CD4-positive, alpha-beta T cell treated with Interferon gamma for 1 hour (primary cell): ENCODE measurements at places on chromosomes 1 and 21.

DNA sequence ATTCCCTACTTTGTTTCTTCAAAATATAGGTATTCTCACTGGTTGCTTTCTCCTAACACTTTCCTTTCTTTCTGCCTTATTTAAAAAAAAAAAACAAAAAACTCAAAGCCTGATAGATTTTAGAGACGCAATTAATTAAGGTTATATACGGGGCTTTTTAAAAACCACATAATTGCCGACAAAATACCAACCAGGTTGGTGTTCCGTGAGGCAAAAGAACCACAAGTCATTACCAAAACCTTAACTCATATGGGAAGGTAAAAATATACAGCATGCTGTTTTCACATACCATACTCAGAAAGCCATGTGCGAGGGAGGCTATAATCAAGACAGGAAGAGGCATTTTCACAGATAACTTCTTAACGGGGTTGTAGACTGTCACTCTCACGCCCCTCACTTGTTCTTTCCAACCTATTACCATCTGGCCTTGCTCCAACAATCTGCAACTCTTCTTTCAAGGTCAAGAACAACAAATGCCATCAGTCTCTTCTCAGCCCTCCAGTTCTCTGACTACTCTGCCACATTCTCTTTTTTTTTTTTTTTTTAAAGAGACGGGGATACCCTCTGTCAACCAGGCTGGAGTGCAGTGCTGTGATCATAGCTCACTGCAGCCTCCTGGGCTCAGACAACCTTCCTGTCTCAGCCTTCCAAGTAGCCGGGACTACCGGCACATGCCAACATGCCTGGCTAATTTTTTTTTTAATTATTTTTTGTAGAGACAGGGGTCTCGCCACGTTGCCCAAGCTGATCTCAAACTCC, 102.6 kb downstream of the APP start:
- no peak for DNase-seq

- DNase-seq = no peak
Observed at GRCh38 chr1:207156095-207156494, 52.1 kb downstream of the C4BPA start.

GRCh38 chr1:199447906-199448305, 579.6 kb upstream of the NR5A2 start:
- DNase-seq = no peak

DNA sequence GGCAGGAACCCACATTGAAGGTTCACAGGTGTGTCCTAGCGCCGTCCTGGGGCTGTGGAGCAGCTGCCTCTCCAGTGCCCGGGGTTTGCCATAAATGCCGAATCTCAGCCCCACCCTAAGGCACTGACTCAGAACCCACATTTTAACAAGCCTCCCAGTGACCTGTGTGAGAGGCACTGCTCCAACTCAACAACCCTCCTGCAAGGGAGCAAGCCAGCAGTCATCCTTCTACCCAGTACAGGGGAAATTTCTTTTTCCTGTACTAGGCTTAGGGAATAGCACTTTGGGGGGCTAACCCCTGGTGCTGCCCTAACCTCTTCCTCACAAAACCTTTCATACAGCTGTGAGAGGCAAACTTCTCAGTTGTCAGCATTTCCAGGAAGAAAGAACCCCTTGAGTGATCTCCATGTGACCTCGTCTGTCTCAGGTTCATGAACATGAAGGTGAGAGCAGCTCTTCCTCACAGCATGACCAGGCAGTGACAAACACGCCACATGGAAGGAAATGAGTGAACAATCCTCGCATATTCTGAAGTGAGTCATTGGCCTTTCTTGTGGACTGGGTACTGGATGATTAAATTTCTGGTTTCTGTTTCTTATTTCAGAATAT, 11.4 kb upstream of the BCAR3 start:
- peak; percentile 45 for DNase-seq

GRCh38 chr21:16620786-16621320, 891.1 kb downstream of the USP25 start:
- DNase-seq = no peak

GRCh38 chr21:44911384-44912157, 9.1 kb downstream of the ITGB2 start:
- DNase-seq = peak; percentile 54

- no peak for DNase-seq
Observed at GRCh38 chr21:29217818-29218291, 80.9 kb upstream of the BACH1 start.

DNA sequence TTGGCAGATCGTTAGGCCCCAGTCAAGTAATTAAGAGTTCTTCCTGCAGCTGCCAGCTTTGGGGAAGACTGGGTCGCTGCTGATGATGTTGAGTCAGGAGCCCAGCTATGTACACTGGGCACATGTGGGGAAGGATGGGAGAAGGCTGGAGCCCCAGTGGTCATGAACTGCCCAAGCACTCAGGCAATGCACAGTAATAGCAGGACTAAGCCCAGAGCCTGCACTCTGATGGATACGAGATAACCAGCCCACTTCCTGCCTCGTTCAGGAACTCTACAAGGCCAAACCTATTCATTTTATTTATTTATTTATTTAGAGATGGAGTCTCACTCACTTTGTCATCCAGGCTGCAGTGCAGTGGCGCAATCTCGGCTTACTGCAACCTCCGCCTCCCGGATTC, 81.1 kb upstream of the BTG3 start:
- DNase-seq = no peak

DNA sequence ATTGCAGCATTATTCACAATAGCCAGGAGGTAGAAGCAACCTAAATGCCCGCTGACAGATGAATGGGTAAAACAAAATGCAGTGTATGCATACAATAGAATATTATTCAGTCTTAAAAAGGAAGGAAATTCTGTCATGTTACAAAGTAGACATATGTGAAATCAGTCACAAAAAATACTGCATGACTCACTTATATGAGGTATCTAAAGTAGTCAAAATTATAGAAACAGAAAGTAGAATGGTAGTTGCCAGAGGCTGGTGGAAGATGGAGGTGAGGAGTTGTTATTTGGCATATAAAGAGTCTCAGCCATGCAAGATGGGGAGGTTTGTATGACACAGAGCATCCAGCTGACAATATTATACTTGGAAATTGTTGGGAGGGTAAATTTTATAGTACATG, 43.0 kb upstream of the EGLN1 start:
- DNase-seq = no peak

GRCh38 chr1:3660704-3661103, 8.4 kb downstream of the TP73 start:
- DNase-seq = no peak

GRCh38 chr21:20515446-20515845, 482.8 kb upstream of the NCAM2 start:
- DNase-seq = no peak

DNA sequence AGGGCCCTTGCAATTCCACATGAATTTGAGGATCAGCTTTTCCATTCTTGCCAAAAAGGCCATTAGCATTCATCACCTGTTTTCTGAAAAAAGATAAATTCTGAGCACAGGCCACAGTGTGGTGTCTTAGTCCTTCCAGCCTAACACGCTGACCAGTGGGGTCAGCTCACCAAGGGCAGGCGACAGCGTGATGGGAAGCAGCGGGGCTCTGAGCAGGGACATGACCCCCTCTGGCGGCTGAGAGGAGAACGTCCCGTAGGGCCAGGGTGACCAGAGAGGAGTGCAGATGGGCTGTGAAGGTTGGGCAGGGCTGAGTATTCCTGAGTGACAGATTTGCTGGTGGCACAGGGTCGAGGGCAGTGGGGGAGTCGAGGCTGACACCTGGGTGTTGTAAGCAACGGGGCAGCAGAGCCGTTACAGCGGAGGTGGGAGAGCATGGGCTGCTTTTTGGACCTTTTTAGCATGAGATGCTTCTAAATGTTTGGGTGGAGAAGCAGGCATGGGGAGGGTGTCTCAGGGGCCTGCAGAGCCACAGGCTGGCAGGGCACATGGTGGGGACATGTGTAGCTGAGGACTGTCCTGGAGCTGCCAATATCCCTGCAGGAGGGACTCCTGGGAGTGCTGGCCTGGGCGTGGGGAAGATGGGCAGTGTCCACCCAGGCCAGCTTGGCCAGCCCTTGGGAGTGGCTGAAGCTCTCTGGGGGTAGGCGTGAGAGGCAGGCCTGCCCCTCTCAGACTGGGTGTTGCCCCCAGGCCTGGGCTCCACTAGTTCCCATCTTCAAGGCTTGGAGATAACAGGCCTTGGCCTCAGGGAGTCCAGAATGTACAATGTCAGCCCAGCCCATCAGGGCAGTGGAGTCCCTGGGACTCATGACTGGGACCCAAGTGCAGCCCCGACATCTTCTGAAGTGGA, 8.6 kb upstream of the CALML6 start:
- DNase-seq = peak; percentile 76

GRCh38 chr1:232029315-232029714, 402.7 kb downstream of the DISC1 start:
- no peak for DNase-seq

- DNase-seq = no peak
Observed at GRCh38 chr1:162905174-162906158, 44.5 kb upstream of the CCDC190 start.

GRCh38 chr1:180926164-180926981, 13.7 kb downstream of the KIAA1614 start:
- DNase-seq = no peak

DNA sequence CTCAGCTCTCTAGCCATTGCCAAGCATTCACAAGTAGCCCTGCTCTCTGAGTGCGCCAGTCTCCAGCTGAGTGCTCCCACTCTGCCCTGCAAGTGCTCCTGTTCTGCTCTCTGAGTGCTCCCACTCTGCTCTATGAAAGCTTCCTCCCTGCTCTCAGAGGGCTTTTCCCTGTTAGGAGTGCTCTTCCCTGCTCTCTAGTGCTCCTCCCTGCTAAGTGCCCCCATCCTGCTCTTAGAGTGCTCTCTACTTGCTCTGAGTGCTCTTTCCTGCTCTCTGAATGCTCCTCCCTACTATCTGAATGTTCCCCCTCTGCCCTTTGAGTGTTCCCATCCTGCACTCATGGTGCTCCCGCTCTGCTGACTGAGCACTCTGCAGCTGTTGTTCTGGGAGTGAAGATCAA, 555.4 kb downstream of the NPHP4 start:
- DNase-seq = no peak

- no peak for DNase-seq
Observed at GRCh38 chr1:230744382-230744781, 2.8 kb upstream of the CAPN9 start.

- no peak for DNase-seq
Observed at GRCh38 chr21:39126486-39126806, 56.8 kb downstream of the PSMG1 start.

GRCh38 chr1:184010788-184011187, 26.7 kb downstream of the COLGALT2 start:
- DNase-seq = no peak
